Upper lobe of right lung (tissue), 1 donor: ENCODE measurements at places on chromosomes 12 and 14.

GRCh38 chr12:21451529-21451928 is 14.1 kb downstream of the PYROXD1 start:
- no peak for DNase-seq

GRCh38 chr12:6272300-6273204 is 37.9 kb upstream of the PLEKHG6 start:
- peak; percentile 78 for DNase-seq

- DNase-seq = peak; percentile 71
Measured at GRCh38 chr12:117587631-117588287, 226.3 kb upstream of the NOS1 start.

DNA sequence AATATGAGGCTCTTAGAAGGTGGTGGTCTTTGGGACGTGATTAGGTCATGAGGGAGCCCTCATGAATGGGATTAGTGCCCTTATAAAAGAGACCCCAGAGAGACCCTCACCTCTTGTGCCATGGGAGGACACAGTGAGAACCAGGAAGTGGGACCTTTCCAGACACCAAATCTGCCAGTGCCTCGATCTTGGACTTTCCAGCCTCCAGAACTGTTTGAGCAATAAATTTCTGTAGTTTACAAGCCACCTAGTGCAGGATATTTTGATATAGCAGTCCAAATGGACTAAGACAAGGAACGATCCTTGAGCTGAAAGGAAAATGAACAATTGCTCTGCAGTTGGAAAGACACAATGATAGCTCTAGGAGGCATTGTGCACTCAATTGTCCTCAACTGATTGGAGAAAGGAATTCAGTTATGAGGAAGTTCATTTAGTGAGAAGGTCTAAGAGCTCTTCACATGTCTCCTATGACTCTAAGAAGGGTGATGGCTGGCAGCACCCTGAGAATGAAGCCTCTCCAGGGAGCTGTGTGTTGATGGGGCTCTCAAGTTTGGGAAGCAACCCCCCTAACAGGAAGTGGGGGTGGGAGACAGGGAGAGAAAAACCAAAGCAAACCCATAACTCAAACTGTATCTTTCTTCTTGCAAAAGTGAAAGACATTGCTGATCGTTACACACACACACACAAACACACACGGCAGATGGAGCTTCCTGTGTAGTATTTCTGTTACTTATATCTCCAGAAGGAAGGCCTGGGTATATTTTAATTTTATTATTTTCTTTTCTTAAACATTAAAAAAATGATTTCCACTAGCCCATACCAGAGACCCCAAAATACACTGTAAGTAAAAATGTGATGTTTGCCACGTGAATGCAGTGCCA is 21.0 kb downstream of the CHST11 start:
- DNase-seq = no peak

DNA sequence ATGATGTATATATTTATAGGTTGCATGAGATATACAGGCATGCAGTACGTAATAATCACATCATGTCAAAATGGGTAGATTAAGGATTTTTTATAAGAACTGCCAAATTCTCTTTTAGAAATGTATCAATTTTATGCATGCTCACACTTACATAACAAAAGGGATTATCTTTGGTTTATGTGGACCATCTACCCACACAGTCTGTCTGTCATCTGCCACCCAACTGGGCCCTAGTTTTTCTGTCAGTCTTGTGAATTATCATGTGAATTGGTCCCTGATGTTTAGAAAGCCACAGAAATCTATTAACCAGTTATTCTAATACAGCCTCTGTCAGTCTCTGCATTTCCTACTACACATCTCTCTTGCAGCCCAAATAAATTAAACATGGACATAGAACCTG is 133.4 kb downstream of the ACSS3 start:
- no peak for DNase-seq

DNA sequence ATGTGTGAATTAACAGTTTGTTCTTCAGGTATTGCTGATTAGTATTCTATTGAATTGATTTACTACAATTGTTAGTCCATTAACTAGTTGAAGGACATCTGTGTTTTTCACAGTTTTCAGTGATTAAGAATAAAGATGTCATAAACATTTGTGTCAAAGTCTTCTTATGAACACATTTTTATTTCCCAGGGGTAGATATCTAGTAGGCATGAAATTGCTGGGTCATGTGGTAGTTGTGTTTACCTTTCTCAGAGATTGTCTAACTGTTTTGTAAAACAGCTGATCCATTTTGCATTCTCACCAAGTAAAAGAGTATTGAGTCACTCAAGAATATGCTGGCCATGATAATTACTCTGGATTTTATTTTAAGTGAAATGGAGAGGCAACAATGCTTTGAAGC is 1145.3 kb downstream of the FSCB start:
- DNase-seq = no peak

GRCh38 chr14:103854017-103854808 is 6.8 kb upstream of the PPP1R13B start:
- no peak for DNase-seq

GRCh38 chr12:80222261-80222660 is 122.9 kb downstream of the OTOGL start:
- no peak for DNase-seq

DNA sequence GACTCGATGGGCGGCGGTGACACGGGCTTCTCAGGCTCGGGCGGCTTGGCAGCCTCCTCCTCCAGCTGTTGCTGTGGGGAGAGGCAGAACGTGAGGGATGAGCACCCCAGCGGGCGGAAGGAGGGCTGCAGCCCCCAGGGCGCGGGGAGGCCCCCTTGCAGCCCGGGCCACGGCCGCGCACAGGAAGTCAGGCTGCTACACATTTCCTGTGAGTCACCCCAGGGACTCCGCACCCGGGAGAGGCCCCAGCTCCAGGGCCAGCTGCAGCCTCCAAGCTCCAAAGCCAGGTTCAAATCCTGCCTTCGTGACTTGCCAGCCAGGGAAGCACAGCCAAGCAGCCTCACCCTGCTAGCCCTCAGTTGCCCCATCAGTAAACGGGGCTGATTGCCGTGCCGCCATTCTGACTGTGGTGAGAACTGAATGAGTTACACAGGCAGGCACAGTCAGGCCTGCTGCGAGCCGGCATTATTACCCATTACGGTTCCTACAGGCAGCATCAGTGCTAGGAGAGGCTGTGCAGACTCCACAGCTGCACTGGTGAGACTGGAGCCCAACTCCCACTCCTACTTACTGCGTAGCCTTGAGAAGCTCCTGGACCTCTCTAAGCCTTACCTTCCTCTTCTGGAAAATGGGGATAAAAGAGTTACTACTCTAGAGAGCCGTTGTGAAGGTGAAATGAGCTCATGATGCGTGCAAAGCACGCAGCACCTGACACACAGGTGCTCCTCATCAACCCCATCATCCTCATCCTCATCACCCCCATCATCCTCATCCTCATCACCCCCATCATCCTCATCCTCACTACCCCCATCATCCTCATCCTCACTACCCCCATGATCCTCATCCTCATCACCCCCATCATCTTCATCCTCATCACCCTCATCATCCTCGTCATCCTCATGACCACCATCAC is 100.9 kb downstream of the NCOR2 start:
- no peak for DNase-seq

- peak; percentile 95 for DNase-seq
Measured at GRCh38 chr12:68406134-68406576, 74.0 kb upstream of the MDM1 start.

DNA sequence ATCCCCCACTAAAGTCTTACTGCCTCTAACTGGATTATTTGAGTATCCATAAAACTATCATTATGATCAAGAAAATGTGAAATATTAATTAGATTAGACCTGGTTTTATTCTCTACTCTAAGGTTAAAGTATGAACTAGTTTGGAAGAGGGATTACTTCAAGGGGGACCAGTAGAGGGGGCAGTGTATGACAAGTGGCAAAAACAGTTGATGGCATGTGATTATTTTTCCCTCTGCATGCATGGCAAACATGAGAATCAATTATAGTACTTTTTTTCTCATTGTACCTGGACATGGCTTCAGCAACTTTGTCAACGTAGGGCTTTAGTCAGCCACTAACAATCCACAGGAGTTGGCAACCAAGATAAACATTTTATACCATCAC is 145.0 kb upstream of the SLC38A2 start:
- DNase-seq = no peak

GRCh38 chr12:24798335-24798734 is 150.6 kb downstream of the BCAT1 start:
- DNase-seq = no peak

DNA sequence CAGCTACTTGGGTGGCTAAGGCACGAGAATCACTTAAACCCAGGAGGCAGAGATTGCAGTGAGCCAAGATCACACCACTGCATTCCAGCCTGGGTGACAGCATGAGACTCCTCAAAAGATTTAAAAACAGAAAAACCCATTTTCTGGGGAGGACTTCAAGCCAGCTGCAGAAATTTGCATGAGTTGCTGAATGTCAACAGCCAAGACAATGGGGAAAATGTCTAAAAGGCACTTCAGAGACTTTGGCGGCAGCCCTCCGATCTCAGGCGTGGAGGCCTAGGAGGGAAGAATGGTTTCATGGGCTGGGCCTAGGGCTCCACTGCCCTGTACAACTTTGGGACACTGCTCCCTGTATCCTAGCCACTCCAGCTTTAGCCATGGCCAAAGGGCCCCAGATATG is 177.8 kb upstream of the C14orf180 start:
- no peak for DNase-seq

GRCh38 chr14:52355526-52355925 is 41.4 kb downstream of the PTGER2 start:
- DNase-seq = no peak

DNA sequence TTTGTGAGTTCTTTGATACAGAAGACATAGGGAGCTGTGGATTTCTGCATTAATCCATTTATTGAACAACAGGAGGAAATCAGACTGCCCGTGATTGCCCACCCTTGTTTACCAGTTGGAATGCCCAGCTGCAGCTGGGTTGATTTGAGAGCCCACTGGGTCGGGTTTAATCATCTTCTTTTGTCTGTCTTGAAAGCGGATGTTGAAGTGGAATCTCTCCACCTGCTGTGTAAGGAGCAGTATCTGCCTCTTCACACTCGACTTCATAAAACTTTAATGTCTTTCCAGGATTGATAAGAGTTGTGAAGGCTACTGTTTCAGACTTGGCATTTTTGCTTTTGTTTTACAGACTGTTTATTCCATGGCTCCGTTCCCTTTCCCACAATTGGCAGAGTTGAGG is 39.9 kb downstream of the TBC1D30 start:
- DNase-seq = no peak

- DNase-seq = no peak
Measured at GRCh38 chr12:54225666-54226065, 36.9 kb upstream of the SMUG1 start.

- DNase-seq = no peak
Measured at GRCh38 chr14:101959277-101959676, 5.1 kb upstream of the DYNC1H1 start.

- no peak for DNase-seq
Measured at GRCh38 chr14:36940476-36940875, 231.9 kb downstream of the SLC25A21 start.

- DNase-seq = no peak
Measured at GRCh38 chr12:132806857-132807256, 21.8 kb downstream of the GOLGA3 start.

GRCh38 chr14:94021001-94021400 is 5.1 kb upstream of the OTUB2 start:
- no peak for DNase-seq
